ENCODE measurements at places on chromosomes 5 and 9.

- DNase-seq: no peak
These were observed 171.2 kb upstream of the DMAC1 start for GRCh38 chr9:7970681-7971330.

DNA sequence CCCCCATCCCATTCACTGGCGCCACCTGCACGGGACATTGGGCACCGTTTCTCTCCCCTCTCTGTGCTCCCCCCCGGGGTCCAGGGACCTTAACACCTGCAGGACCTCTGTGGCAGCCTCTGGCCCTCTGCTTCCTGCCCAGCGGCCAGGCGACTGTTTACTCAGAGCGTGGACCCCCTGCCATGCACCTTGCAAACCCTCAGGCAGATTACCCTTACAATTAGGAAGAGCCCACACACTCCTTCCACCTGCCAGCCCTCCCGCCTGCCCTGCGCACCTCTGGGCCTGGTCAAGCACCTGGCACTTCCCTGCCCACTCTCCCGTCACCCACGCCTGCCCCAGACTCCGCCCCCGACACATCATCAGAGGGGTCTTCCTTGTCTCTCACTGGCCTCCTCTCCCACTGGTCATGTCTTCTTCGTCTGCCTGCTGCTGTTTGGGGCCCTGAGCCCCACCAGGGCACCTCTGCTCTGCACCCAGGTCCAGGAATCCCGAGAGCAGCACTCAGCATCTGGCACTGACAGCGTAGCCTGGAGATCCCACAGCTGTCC lies 281.3 kb upstream of the IRX4 start:
- no peak for DNase-seq

DNA sequence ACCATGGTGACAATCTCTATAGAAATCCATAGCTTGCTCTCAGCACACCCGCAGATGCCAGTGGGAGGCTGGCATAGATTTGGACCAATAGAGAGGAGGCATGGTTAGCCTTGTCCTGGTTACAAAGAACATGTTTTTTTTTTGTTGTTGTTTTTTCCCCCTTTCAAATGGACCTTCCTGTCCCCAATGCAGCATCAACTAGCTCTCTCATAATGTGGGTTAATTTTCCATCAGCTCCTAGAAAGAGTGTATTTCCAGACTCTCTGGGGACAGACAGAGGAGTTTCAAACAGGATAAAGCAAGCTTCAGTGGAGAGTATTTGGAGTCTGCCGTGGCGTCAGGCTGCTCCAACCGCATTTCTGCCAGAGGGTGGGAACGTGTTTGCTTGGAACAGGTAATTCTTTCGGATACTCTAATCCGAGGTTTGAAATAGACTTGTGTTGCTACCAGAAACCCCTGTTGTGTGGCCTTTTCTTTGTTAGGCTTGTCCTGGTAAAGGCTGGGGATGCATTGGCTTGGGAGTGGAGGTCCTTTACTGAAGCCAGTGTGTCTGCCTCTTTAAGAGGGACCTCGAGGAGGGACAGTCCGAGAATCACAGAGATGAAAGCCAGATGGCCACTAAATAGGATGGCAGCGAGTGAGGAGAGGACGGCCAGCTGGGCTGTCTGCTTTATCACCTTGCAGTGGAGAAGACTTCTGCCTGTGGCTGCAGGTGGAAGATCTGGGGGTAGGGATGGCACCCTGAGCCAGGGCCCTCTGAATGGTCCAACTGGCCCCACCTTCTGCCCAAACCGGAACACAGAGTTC lies 130.5 kb upstream of the CPEB4 start:
- no peak for DNase-seq

DNA sequence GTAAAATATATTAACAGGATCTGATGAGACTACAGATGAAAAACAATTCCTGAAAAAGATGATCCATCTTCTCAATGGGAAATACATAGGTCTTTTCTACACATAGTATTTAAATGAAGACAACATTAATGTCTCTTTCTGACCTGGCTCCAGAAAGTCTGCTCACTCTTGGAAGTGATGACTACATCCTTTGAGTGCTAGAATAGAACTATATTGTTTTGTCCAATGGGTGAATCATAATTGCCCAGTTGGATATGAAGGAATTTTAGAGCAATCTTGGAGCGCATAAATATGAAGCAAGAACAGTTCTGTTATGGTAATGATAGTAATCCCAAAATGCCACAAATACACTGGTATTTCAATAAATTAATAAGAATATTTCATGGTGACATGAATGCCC lies 322.1 kb downstream of the DEPDC1B start:
- no peak for DNase-seq

DNA sequence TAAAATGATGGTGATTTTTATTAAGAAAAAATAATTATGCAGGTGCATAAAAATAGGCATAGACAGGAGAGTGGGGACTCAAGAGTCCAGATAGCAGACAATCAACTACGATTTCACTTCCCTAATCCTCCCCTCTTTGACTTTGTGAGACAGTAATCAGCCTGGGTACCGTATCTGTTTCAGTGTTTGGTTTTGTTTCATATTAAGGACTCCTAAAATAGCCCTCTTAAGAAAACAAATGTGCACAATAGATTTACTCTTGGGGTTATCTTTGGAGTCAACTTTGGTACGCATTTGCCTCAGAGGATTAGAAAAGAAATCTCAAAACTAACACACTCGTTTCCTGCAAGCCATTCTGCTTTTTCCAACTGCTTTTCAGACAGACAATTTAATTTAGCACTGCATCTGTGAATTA lies 96.3 kb downstream of the ZNF608 start:
- DNase-seq: no peak

DNA sequence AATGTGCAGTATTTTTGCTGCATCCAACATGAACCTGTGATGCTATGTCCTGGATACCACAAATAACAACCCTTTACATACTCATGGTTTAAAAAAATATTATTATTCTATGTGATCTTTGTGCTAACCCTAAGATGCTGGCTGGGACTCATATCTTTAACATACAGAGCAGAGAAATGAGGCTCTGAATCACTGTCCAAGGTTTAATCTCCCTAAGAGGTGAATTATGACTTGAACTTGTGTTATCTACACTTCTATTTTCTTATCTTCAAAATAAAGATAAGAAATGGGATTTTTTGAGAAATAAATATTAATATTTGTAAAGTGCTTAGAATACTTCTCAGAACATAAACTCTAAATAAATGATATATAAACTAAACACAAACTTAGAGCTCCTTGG lies 68.8 kb upstream of the GRIA1 start:
- DNase-seq: no peak

GRCh38 chr5:56735849-56736641 lies 79.3 kb upstream of the MAP3K1 start:
- no peak for DNase-seq

GRCh38 chr9:136726631-136727191 lies 14.3 kb downstream of the DIPK1B start:
- no peak for DNase-seq

DNA sequence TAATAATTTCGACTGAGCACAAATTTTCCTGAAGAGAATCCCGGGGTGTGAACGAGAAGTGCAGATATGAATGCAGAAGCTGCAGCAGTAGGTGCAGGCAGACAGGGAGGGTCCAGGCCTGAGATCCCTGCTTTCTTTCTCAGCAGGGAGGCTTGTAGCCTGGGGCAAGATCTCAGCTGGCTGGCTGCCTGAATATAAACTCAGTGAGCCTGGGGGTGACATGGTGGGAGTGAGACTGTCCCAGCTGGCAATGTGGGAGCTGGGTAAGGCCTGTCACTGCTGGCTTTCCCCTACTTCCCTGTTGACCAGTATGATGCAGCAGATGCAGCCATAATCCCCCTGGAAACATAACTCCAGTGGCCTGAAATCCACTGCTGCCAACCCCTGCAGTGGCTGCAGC lies 325.2 kb downstream of the CETN3 start:
- no peak for DNase-seq

DNA sequence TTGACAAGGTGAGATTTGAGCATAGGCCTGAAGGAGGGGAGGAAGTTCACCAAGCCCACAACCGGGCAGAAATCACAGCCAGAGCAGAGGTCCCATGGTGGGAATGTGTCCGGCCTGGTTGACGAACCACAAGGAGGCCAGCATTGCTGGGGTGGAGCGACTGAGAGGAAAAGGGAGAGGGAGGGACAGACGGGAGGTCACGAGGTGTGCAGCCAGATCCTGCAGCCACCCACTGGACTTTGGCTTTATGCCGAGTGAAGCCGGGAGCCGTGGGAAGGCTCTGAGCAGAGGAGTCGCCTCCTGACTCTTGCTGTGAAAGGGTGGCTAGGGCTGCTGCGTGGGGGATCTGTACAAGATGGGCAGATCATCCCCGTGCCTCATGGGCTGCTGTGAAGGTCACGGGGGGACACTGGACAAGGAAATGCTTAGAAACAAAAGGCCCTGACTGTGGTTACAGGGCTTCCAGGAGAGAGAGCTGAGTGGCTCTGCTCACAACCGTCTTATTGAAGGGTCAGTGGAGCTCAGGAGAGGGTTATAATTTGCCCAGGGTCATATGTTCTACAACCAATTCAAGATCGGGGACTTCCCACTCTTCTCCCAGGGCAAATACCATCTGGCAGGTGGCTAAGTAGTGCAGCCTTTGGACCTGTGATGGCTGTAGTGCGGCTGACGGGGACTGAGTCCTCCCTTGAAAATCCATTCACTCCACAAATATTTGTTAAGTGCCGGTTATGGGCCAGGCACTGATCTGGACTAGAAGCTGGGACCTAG lies 15.6 kb upstream of the CD74 start:
- no peak for DNase-seq

GRCh38 chr5:133458435-133458834 lies 153.9 kb downstream of the FSTL4 start:
- DNase-seq: no peak

DNA sequence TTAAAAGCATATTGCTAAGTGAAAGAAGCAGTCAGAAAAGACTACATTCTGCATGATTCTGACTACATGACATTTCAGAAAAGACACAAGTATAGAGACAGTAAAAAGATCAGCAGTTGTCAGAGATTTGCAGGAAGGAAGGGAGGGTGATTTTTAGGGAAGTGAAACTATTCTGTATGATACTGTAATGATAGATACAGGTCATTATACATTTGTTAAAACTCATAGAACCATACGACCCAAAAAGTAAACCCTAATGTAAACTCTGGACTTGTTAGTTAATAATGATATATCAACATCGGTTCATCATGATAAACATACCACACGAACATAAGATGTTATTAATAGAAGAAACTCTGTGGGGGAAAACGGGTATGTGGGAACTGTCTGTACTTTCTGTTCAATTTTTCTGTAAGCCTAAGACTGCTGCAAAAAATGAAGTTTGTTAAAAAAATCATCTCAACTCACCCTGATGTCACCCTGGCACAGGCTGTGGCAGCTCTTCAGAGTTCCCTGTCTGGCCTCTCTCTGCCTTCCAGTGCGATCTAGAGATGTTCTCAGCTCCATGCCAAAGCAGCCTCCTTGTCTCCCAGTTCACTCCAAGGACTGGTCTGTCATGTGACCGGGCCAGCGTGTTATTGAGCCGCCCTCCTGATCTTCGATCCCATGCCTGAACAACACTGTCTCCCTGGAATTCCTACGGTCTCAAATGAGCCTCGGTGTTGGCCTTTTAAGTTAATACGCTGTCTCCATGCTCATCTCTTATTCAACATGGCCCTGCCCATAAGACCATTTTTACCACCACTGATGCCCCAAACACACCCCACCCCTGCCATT lies 35.4 kb downstream of the PRLR start:
- no peak for DNase-seq

- no peak for DNase-seq
These were observed 488.5 kb downstream of the NR2F1-AS1 start for GRCh38 chr5:93092349-93093105.

- DNase-seq: no peak
These were observed 531 bp downstream of the MVB12B start for GRCh38 chr9:126327006-126327713.

DNA sequence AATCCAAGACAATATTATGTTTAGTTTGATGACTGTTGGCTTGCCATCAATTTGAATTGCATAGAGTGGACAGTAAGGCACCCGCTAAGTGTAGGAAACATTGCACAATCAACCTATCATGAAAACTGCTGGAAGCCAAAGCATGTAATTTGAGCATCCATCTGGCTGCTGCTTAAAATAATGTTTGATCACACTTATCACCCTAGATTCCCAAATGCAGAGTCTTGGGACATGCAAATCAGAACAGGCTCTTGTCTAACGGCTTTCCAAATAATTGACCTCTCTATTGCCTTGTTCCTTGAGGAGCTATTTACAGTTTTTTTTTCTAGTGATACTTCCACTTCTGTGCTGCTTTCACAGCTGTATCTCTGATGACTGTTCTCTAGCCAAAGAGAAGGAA lies 342.1 kb downstream of the PRR16 start:
- no peak for DNase-seq

DNA sequence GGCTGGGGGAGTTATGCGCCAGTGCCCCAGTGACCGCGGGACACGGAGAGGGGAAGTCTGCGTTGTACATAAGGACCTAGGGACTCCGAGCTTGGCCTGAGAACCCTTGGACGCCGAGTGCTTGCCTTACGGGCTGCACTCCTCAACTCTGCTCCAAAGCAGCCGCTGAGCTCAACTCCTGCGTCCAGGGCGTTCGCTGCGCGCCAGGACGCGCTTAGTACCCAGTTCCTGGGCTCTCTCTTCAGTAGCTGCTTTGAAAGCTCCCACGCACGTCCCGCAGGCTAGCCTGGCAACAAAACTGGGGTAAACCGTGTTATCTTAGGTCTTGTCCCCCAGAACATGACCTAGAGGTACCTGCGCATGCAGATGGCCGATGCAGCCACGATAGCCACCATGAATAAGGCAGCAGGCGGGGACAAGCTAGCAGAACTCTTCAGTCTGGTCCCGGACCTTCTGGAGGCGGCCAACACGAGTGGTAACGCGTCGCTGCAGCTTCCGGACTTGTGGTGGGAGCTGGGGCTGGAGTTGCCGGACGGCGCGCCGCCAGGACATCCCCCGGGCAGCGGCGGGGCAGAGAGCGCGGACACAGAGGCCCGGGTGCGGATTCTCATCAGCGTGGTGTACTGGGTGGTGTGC lies at the start of gene RXFP3:
Gene RXFP3, plus strand, starts transcription at position 6 of the 636 bp plus-strand sequence. Its CDS starts 355 bp downstream, at position 361.
- DNase-seq: no peak

DNA sequence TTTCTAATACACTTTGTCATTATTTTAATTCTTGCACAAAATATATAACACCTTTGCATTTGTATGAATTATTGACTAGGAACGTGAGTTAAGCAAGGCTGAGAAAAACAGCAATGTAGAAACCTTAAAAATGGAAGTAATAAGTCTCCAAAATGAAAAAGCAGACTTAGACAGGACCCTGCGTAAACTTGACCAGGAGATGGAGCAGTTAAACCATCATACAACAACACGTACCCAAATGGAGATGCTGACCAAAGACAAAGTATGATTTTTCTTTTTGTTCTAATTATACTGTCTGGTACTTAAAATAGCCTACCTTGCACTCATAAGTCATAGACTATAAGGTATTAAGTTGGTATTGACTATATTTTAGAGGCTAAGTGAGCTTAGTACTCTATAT lies 34.4 kb downstream of the RAD50 start:
- DNase-seq: no peak

DNA sequence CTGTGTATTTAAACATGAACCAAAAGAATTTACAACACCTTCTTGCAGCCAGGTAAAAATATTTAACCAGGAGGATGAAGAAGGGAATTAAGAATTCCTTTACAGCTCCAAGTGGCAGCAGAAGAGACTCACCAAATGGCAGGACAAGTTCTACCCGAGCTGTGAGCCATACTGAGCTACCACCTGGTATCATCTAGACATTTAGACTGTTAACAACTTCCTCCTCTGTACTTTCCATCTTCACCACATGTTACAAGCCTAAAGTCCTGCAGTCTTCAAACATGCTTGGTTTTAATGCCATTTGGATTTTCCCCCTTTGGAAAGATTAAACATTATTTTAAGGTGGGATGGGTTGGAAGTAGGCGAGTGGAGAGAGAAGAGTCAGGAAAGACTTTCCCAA lies 190.2 kb downstream of the TRPM6 start:
- DNase-seq: no peak

- no peak for DNase-seq
These were observed 300.5 kb downstream of the IRX1 start for GRCh38 chr5:3896098-3896497.

Measured in NCI-H1417 treated with DMSO at 0.1 percent for 48 hours (cell line).